ENCODE measurements at places on chromosomes 16 and 17. TPM values are rescaled to one million over a fixed set of nuclear protein-coding genes. Genes with fewer than 3 reads are reported as not detected.

PERCC1 gene
- total RNA-seq: not detected

GLIS2 gene
- total RNA-seq: 6.3 TPM

MYH3 gene
- 0.06 TPM for total RNA-seq

USP43 gene
- 7.7 TPM for total RNA-seq

COX6A2 gene
- not detected for total RNA-seq

SOCS1 gene
- 1.1 TPM for total RNA-seq

KIF2B gene
- not detected for total RNA-seq

SLC6A4 gene
- not detected for total RNA-seq

SPATA32 gene
- not detected for total RNA-seq

DCTN5 gene
- total RNA-seq: 40.3 TPM

CCT6B gene
- total RNA-seq: 0.94 TPM

DNA sequence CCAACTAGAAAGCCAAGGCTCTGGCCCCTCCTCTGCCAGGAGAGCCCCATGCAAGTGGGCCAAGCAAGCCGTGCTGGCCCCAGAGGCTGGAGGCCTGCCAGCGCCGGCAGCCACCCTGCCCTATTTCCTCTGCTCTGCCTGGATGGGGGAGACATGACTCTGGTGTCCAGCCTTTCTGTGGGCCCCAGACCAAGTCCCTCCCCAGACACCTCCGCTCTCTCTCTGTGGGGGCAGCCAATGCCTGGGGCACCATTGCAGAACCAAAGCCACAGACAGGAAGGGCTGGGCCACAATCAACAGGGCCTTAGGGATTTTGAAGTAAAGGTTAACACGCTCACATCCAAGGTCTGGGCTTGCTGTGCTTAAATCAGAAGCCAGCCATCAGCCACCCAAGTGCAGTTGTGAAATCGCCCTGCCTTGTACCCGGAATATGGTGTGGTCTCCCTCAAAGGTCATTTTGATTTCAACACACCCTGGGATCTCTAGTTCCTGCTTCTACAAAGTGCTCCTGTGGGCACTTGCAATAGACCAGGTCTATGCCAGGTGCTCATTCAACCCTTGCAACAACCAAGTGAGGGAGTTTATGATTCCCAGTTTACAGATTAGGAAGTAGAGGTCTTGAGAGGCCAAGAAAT lies 63.5 kb upstream of the TEX2 start:
- peak; percentile 36 for DNase-seq

GRCh38 chr16:48184681-48185080 lies 28.9 kb upstream of the ABCC12 start:
- DNase-seq: no peak

DNA sequence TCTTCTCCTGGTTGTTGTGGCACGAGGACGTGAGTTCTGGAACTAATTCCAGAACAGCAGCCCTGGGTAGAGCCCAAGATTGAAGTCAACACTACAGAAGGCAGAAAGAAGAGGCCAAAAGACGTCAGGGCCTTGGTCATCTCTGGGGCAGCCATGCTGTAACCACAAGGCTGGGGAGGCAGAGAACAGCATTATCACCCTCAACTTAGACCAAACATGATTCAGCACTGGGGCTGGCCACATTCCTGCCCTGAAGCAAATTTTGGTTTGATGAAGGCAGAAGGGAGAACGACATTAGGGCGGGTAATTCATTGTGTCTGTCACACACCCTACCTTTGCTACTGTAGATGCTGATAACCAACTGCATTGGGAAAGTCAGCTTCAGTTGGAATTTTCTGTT lies 9.7 kb upstream of the ALOX15B start:
- no peak for DNase-seq

- DNase-seq: no peak
These were observed 163.0 kb downstream of the PRKCB start for GRCh38 chr16:23998771-23999170.

GRCh38 chr16:9232102-9232770 lies 140.8 kb downstream of the HAPSTR1 start:
- no peak for DNase-seq

- DNase-seq: no peak
These were observed 15.5 kb downstream of the ADGRG1 start for GRCh38 chr16:57643910-57644309.

- no peak for DNase-seq
These were observed 49.1 kb downstream of the SPAG9 start for GRCh38 chr17:51071556-51071955.

GRCh38 chr16:11585460-11586377 lies 1.0 kb downstream of the LITAF start:
- no peak for DNase-seq

DNA sequence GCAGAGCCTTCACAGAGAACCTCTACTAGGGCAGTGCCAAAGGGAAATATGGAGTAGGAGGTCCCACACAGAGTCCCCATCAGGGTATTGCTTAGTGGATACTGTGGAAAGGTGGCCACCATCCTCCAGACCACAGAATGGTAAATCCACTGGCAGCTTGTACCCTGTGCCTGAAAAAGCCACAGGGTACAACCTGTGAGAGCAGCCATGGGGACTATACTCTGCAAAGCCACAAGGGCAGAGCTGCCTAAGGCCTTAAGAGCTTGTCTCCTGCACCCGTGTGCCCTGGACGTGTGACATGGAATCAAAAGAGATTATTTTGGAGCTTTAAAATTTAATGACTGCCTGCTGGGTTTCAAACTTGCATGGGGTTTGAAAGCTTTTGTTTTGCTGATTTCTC lies 118.0 kb upstream of the SEC14L1 start:
- DNase-seq: no peak

DNA sequence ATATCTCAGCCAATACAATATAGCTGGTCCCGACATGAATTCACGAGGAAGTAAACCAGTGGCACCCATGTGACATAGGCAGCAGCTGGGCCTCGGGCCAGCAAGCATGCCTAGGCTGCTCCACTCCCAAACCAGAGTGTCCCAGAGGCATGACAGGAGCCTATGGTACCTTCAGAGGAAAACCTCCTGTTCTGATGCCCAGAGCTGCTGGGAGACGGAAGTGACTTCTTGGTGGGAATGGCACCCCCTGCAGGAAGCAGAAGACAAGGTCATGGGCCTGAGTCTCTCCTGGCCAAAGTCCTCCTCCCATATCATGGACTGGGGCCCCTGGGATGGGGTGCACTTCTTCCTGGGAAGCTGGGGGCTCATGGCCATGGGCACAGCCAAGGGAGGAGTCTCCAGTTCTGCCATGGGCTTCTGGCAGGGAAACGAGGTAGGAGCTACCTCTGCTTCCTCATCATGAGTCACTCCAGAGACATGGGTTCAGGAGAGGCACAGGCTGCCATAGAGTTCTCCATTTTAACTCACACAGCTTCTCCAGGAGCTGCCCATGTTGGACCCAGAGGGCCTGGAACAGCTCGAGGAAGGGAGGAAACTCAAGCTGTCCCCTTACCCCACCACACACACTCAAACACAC lies 13.4 kb downstream of the FBF1 start:
- DNase-seq: no peak

- DNase-seq: no peak
These were observed 193.7 kb downstream of the SHCBP1 start for GRCh38 chr16:46427340-46428107.

DNA sequence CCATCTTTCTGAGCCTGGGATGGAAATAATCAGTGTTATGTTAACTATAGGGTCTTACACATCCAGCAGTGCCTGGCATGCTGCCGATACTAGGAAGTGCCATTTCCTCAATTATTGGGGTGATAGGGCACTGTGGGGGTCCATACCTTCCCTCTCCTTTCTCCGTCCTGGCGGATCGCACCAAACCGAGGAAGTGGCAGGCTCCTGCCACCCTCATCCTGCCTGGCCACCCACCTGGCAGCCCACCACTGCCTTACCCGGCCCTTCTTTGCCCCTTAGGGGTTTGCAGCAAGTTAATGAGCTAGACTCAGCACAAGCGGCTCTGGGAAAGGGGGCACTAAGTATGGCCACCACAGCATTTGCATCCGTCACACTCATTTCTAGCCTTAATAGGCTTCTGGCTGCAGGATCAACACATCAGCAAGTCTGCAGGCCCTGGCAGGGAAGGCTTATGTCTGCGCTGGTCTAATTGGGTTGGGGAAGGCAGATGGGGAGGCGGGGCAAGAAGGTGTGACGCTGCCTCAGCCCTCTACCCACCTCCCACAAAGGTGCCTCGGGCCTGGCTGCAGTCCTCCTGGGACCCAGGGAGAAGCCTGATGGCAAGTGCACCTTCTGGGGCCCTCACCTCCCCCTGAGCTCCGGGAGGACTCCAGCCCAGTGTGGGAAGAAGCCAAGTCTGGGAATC lies 28.6 kb downstream of the DCAKD start:
- DNase-seq: no peak

- DNase-seq: no peak
These were observed 24.7 kb downstream of the GRB2 start for GRCh38 chr17:75380750-75381149.

DNA sequence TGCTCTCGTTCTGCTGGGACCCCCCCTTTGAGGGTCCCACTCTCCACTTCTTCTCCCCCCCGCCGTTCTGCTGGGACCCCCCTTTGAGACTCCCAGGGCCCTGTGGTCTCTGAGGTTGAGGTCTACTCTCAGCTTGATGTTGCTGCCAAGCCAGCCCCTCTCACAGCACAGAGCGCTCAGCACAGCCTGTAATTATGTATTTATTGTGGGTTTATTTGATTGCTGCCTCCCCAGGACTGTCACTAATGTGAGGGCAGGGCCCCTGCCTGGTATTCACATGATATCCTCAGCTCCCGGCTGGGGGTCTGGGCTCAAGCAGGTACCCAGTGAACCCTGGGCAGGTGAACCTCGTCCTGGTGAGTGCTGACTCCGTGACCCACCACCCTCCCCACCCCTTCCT lies 35.4 kb downstream of the ACTG1 start:
- DNase-seq: no peak

DNA sequence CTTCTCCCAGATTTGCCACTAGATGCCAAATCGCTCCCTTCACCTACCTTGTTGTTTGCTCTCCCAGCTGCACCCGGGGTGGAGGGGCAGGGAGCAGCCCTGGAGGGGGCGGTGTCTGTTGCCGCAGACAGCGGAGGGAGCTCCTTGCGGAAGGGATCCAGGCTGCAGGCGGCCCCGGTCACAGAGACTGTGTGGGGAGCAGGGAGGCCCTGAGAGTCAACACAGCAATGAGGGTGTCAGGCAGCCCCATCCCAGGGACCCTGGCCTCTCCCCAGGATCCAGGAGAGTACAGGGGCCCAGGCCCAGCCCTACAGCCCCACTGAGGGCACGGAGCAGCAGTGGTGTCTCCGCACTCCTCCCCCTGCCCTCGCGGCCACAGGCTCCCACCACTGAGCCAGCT lies 50.5 kb upstream of the CHMP6 start:
- no peak for DNase-seq

DNA sequence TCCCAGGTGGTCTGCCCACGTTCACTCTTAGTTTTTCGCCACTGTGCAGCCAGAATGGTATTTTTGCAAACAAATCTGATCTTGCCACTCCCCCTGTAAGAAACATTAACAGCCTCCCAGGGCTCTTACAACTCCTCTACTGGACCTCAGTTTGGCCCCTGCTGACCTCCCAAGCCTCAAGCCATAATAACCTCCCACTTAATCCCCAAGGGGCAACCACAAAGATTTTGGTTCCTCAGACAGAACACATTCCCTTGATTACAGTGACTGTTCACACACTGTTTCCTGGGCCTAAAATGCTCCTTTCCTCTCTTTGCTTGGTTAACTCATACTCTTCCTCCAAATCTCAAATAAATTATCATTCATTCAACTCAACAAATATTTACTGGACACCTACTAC lies 21.5 kb upstream of the CD300E start:
- DNase-seq: no peak

GRCh38 chr16:68700831-68701230 lies 36.3 kb upstream of the CDH1 start:
- no peak for DNase-seq

- DNase-seq: no peak
These were observed 82.6 kb upstream of the GNAO1 start for GRCh38 chr16:56108724-56109123.

DNA sequence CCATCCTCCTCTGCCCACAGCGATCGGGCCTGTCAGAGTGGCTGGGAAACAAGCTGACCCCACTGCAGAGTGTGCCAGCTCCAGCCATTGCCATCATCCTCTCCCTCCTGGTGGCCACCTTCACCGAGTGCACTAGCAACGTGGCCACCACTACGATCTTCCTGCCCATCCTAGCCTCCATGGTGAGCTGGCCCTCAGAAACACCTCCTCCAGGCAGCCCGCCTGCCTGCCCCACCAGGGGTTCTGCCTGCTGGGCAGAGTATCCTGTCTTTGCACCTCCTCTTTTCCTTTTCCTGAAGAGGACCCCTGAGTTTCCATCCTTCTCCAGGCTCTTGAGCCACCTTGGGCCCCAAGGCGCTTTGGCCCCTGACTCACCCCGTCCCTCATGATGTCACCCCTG lies 10.5 kb upstream of the FOXN1 start:
- no peak for DNase-seq

- DNase-seq: no peak
These were observed 18.3 kb downstream of the PIK3R5 start for GRCh38 chr17:8947201-8947600.

GRCh38 chr17:40092581-40092980 lies 7.8 kb downstream of the NR1D1 start:
- no peak for DNase-seq

DNA sequence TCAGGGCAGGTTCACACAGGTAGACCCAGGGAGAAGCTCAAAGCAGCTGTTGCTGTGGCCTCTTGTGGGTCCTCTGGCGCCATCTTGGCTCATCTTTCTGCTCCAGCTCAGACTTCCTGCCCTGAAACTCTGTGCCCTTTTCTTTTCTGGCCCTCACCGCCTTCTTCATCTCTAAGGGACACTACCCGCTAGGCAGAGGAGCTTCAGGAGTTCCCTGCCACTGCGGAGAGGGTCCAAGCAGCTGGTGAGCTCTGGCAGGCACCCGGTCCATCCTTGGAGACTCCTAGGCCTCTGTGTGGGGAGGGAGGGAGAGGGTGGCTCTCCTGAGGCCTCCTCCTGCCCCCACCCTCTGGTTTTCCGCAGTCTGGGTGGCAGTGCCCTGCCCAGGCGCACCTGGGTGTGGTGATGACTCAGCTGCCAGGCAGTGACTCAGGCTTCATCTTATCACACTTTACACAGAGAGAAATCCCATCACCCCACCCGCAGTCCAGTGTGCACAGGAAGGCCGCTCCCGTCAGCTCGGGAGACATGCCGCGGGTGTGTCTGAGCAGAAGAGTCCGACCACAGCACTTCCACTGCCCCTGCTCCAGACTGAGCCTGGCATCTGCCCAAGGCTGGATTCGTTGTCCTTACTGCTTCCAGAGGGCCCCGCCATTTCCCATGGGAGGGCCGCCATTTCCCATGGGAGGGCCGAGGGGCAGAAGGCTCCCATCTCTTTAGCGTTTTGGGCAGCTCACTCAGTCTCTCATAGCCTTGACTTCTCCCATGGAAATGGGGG lies 7.3 kb downstream of the NT5C start:
- DNase-seq: peak; percentile 99

DNA sequence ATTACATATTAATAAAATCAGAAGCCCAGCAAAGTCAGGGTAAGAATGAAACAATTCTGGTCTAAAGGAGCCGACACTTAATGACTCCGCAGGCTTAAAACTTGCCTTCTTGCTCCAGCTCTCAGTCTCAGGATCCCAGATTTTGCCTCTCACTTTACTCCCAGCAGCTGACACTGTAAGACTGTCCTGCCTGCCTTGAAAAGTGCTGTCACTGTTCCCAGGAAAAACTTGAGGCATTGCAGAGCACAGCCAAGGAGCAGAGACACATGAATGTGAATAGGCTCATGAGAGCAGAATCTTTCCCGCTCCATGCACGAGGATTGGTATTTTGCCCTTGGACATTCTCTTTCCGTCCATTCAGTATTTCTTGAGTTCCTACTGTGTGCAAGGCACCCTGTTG lies 457.6 kb upstream of the ZFHX3 start:
- no peak for DNase-seq

GRCh38 chr16:80536238-80536637 lies 4.6 kb upstream of the DYNLRB2 start:
- DNase-seq: no peak

- DNase-seq: no peak
These were observed 40.3 kb upstream of the MRPS23 start for GRCh38 chr17:57889892-57890856.

Measured in NCI-H460 (cell line).